ENCODE measurements at places on chromosomes 12 and 14.

DNA sequence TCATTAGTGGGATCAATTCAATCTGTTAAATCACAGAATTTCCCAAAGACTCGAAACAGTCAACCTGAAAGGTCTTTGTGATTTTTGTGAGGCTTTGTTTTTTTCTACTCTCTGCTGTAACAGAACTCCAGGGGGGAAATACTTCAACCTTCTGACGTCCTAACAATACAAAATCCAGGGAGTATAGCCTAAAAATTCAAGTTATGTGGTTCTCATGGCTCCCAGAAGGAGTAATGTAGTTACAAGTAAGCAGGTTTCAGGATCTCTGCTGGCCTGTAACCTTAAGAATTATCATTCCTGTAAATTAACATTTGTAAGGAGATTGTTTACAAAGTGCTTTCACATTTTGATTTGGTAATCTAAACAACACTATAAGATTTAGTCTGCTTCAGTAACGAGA, 39.9 kb downstream of the VEZT start:
- DNase-seq = no peak

DNA sequence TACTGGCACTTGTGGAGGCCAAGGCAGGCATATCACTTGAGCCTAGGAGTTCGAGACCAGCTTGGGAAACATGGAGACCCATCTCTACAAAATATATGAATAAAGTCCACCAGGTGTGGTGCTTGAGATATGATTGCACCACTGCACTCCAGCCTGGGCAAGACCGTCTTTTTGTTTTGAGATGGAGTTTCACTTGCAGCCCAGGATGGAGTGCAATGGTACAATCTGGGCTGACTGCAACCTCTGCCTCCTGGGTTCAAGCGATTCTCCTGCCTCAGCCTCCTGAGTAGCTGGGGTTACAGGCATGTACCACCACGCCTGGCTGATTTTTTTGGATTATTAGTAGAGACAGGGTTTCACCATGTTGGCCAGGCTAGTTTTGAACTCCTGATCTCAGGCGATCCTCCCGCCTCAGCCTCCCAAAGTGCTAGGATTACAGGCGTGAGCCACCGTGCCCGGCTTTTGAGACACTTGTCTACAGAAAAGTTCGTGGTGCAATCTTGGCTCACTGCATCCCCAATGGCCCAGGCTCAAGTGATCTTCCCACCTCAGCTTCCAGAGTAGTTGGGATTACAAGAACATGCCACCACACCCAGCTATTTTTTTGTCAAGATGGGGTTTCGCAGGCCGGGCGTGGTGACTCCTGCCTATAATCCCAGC, 16.3 kb upstream of the ATP5F1B start:
- DNase-seq = no peak

DNA sequence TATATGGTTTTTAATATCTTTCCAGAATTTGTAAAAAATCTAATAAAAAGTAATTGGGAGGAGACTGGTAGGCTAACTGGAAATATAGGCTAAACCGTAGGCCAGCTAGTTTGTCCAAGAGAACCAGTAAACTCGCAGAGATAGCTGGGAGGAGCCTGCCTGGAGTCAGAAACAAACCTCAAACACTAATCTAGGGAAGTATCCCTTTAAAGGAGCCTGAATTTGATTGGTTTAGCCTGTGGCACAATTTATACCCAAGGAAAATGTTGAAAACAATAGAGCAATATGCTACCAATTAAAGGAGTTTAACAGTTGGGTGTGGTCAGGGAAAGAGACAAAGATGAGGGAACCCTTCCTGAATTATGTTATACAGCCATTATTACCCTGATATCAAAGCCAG, 109.6 kb downstream of the EML5 start:
- DNase-seq = no peak

- DNase-seq = no peak
Observed at GRCh38 chr14:52318826-52319645, 4.9 kb downstream of the PTGER2 start.

DNA sequence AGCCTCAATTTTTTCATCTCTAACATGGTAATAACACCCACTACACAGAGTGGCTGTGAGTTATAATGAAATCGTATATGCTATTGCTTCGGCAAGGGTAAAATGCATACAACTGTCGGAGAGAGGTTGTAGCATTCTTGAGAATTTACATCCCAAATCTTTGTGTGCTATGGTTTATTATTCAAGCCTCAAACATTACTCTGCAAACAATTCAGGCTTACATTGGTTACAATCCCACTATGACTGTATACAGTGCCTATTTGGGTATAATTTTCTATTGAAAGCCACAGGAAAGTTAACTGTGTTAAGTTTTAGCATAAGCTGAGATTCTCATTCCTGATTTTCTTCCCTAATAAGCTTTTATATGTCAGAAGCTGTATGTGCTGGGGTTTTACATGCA, 20.6 kb downstream of the SLC35F4 start:
- DNase-seq = no peak

DNA sequence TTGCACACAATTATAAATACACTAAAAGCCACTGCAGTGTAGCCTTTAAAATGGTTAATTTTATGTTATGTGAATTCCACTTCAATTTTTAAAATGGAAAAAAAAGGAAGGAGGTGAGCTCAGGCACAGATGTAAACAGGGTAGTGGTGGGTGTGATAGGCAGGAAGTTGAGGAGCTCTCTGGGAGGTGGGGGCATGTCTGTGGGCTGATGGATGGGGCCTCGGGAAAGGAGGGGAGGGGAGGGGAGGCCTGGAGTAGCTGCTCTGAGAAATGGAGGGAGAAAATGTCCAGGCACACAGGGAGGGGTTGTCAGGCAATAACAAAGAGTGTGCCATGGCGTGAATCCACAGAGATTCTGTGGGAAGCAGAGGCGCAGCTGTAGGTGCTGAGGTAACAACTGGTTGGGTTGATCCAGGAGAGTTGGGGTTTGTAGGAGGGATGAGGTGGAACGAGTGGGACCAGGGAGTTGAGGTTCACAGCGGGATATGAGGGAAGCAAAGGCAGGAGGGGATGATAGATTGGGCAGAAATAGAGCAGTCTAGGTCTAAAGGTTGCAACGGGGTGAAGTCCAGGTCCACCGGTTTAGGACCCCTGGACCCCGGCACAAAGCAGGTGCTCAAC, 57.2 kb downstream of the LTBP2 start:
- DNase-seq = no peak

- DNase-seq = no peak
Observed at GRCh38 chr14:64947710-64948611, 5.4 kb upstream of the GPX2 start.

DNA sequence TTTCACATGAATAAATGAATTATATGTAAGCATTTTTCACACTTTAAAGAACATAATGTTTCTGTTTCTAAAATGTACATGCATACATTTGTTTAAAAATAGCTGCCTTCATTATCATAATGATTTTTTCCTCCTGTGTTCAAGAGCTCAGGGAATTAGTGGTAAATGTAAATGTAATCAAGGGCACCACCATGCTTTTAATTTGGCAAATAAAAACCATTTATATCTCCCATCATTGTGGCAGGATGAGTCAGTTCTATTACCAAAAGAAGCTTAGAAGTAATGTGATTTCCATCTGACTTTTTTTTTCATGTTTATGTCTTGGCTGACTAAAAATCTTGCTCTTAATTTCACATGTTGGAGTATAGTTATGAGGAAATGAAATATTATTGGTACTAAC, 176.1 kb downstream of the GXYLT1 start:
- DNase-seq = no peak

GRCh38 chr12:103503546-103504480, 8.0 kb upstream of the C12orf42 start:
- no peak for DNase-seq

GRCh38 chr12:98478606-98479005, 36.8 kb upstream of the TMPO start:
- no peak for DNase-seq

DNA sequence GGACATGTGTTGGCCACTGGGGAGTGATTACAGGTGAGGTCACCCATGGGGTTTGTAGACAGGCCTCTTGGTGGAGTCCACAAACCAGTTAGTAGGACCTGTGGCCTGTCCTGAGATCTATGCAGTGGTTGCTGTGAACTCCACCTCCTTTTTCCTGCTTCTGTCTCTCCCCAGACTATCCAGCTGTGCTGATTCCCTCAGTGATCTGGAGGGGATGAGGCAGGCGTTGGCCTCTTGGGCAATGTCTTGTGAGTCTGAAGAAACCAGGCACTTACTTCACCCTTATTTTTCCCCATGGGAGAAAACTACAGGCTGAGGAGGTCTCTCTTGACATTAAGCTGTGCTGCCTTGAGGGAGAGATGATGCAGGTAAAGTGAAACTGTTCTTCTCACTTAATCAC, 257.2 kb upstream of the PRICKLE1 start:
- DNase-seq = no peak

DNA sequence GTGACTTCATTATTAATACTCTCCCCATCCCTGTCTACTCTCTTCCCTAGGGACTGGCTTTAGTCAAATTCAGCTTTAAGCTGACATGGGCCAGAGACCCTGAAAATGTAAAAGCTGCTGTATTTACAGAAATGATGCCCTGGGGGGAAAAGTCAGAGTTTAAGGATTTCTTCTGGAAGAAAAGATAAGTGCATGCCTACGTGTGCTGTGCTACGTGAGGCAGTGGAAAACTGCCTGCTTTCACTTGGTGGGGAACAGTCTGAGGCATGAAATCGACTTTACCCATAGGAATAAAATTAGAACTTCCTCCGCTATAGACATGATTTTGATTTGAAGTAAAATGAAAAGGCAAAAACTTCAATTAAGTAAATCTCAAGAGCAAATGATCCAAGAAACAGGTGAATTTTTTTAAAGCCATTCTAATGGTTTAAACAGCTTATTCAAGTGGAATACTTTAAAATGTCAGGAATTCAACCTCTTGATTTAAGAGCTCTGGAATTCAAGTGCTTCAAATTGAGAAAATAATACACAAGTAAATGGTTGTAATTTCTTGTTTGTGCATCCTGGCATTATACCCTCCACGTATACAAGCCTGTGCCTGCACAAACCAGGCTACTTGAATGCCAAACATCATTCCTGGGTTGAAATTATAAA, 168.5 kb downstream of the FOXN3 start:
- DNase-seq = peak; percentile 47

GRCh38 chr14:52919971-52920370, 30.9 kb downstream of the FERMT2 start:
- no peak for DNase-seq

DNA sequence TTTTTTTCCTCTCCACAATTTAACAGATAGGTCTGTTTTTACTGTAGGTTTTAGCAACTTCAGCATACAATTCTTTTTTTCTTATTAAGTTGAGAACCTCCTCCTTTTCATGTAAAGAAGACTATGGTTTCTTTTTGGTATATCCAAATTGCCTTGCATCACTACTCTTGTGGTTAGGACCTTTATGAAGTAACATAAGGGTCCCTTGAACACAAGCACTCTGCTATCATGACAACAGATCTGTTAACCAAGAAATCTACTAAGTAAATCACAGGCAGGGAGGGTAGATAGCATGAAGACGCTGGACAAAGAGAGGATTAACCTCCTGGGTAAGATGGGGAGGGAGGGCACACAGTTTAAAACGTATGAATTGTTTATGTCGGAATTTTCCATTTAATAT, 380.6 kb downstream of the CCDC91 start:
- no peak for DNase-seq

- no peak for DNase-seq
Observed at GRCh38 chr14:104016873-104017650, 68.4 kb upstream of the ASPG start.

- DNase-seq = no peak
Observed at GRCh38 chr14:54420478-54421142, 20.6 kb downstream of the CNIH1 start.

DNA sequence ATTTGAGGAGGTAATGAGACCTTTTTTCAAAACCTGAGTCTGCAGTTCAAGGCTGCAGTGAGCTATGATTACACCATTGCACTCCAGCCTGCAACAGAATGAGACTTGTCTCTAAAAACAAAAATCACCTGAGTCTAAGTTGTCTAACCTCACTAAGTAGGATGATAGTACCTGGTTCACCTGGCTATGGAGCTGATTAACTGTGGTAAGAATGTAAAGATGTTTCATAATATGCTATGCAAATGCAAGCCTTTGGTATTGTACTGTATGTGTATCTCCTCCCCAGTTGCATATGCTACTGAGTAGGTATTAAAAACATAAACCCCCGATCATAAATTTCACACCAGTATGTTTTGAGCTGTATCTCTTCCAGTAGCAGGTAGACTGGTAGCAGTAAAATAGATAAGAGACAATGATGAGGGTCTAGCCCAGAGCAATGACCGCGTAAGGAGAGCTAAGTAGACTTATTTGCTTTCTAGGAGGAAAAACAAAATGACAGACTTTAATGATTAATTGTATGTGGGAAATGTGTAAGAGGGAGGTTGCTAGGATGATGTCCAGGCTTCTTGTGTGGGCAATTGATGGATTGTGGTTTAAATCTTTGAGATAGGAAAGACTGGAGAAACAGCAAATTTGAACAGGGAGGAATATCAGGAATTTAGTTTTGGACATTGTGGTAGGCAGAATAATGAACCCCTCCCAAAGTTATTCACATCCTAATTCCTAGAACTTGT, 41.6 kb upstream of the EGLN3 start:
- no peak for DNase-seq

DNA sequence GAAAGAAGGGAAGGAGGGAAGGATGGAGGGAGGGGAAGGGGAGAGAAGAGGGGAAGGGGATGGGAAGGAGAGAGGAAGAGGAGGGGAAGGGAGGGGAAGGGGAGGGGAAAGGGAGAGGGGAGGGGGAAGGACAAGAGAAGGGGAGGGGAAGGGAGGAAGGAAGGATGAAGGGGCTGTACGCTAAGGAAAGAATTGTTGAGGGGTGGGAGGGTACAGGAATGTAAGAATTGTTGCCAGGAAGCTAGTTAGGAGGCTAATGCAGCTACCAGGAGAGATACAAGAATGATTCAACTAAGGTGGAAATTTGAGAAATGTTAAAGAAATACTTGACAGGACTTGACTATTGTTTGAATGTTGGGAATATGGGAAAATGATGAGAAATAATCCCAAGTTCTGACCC, 261.2 kb downstream of the DPF3 start:
- no peak for DNase-seq

DNA sequence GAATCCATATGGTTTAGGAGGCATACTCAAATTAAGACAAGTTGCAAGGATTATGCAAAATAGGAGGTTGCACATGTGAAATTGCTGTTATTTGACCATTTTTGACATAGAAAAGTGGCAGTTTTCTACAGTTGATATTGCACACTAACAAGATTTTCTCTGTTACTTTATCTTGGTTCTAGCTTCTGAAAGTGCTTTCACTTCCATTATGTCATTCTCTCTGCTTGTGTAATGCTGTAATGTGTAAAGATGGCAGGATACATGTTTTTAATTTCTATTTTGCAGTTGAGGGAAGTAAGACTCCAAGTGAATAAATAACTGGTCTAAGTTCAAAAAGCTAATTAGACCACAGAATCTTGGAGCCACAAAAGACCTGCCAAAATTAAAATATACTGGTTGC, 60.6 kb downstream of the MYRFL start:
- no peak for DNase-seq

GRCh38 chr14:41899416-41899815, 292.7 kb downstream of the LRFN5 start:
- no peak for DNase-seq
